Prostate gland (tissue), 2 donors: ENCODE measurements at places on chromosomes 16 and 17. TPM values are rescaled to one million over a fixed set of nuclear protein-coding genes. Genes with fewer than 3 reads are reported as not detected.

- H3K4me3 ChIP-seq, result peak overlapping the region; percentile 11
- no peaks in the 10 kb centered on the region for H3K4me1 ChIP-seq
- DNase-seq, result peak; percentile 77
Observed at GRCh38 chr16:546909-547770, 13.1 kb upstream of the PRR35 start.

DNA sequence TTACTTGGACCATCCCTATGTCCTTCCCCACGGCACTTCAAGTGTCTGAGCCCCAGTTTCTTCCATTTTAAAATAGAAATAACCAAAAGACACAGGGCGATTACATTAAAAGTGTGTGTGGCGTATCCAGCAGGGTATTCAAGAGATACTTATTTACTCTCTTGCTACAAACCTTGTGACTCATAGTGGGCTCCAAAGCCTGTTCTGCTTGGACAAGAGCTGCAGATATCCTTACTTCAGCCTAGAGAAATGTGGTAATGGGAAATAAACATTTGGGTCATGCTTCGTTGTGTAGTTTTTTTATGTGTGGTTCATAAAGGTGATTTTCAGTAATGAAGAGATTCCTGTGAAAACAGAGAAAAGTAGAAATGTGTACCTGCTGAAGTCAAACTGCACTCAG, 288.9 kb upstream of the CDH11 start:
- DNase-seq, result no peak
- no peaks in the 10 kb centered on the region for H3K4me1 ChIP-seq
- H3K27me3 ChIP-seq, result no peaks in the 10 kb centered on the region
- no peak overlapping the region for H3K4me3 ChIP-seq
- no peaks in the 10 kb centered on the region for H3K36me3 ChIP-seq
- no peak overlapping the region for H3K27ac ChIP-seq

DNA sequence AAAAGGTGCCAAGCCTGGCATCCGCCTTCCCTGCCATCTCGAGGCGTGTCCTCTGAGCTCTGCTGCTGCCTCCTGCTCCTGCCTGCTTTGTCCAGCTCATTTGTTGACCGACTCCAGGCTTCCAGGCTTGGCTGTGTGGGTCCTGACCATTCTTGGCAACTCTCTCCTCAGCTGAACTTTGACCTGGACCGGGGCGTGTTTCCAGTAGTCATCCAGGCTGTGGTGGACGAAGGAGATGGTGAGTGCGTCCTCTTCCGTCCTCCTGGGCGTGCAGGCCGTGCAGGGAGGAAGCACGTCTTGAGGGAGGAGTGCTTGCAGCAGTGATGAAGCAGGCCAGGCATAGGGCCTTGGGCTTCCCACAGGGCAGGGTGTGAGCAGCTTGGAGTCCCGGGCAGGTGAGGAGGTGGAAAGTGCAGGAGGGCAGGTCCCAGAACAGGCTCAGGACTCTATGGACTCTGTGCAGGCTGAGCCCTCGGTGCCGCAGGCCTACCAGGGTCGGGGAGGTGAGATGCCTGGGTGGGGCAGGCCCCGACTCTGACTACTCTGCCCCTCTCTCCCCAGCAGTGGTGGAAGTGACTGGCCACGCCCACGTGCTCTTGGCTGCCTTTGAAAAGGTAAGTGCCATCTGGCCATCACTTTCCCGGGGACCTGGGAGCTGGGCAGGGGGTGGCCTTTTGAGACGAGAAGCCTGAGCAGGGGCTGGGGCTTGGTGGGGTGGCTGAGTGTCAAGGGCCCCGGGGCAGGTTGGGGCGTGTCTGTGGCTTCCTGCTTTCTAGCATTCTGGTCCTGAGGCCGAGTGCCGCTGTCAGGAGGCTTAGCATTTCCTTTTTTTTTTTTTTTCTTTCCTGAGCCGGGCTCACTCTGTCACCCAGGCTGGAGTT, 28.6 kb upstream of the NUDT16L1 start:
- peaks cover 12% of the 10 kb centered on the region for H3K36me3 ChIP-seq
- H3K27me3 ChIP-seq, result no peaks in the 10 kb centered on the region
- H3K4me1 ChIP-seq, result peaks cover 3% of the 10 kb centered on the region
- no peak overlapping the region for H3K4me3 ChIP-seq
- no peak for DNase-seq

KRTAP2-2 gene
- total RNA-seq, result not detected

AOC3 gene
- total RNA-seq, result 20.7 TPM

GRCh38 chr17:29043539-29044145, 701 bp downstream of the PIPOX start:
- H3K4me3 ChIP-seq, result no peak overlapping the region
- no peaks in the 10 kb centered on the region for H3K27me3 ChIP-seq
- DNase-seq, result no peak
- H3K4me1 ChIP-seq, result no peaks in the 10 kb centered on the region
- no peak overlapping the region for H3K27ac ChIP-seq
- no peaks in the 10 kb centered on the region for H3K36me3 ChIP-seq

DNA sequence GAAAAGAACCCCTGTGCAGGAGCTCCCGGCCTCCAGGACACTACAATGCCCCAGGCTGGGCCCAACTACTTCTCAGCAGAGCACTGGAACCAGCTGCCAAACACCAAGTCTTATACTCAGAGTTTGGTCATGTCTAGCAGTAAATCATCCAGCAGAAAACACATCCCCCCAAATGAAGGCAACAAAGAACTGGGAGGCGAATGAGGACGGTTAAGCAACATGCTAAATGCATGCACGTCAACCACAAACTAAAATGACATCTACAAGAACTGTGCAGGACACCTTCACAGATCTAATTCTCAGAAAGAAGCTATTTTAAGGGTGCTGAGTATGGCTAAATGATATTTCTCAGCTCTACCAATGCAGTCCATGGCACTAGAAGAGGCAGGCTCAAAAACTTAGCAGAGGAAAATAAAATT, 7.6 kb upstream of the IRX5 start:
- H3K4me1 ChIP-seq, result no peaks in the 10 kb centered on the region
- H3K27me3 ChIP-seq, result no peaks in the 10 kb centered on the region
- H3K4me3 ChIP-seq, result no peak overlapping the region
- no peak overlapping the region for H3K27ac ChIP-seq
- no peaks in the 10 kb centered on the region for H3K36me3 ChIP-seq

GRCh38 chr17:69533481-69534234, 119.2 kb downstream of the MAP2K6 start:
- no peaks in the 10 kb centered on the region for H3K36me3 ChIP-seq
- no peak overlapping the region for H3K27ac ChIP-seq
- DNase-seq, result no peak
- no peak overlapping the region for H3K4me3 ChIP-seq
- no peaks in the 10 kb centered on the region for H3K4me1 ChIP-seq

DNA sequence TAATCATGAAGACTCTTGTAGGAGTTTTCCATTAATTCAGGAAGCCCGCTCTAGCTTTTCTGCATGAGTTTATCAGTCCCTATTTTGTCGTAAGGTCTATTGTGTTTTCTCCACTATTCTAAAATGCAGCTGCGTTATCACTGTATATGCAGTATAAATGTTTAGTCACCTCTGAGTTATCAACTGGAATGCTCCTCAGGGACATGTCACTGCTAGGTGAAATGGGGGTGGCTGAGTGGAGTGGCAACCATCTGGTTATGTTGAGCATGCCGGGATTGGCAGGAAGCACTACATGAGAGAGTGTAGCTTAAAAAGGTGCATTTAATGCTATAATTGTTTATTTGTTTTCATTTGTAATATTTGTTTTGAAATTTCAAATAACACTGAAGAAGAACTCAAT, 285.2 kb upstream of the ELAC2 start:
- no peak overlapping the region for H3K27ac ChIP-seq
- no peaks in the 10 kb centered on the region for H3K36me3 ChIP-seq
- DNase-seq, result no peak
- H3K27me3 ChIP-seq, result no peaks in the 10 kb centered on the region
- H3K4me1 ChIP-seq, result no peaks in the 10 kb centered on the region

SLC12A3 gene
- not detected for total RNA-seq

DNA sequence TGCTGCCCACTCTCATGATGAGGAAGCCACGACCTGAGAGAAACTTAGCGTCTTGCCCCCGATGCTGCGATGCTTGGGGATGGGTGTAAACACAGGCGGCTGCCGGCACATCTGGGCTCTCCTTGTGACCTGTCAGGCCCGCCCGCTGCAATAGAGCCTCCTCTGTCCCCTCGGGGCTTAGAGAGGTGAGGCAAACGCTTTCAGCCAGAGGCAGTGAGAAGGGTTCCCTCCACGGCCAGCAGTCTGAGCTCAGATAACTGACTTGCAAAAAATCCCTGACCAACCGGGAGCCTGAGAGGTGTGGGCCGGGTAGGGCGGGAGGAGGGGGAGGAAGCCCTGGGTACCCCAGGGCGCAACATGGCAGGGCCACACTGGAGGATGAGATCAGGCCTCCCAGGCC, 260.6 kb downstream of the C16orf95 start:
- H3K4me3 ChIP-seq, result no peak overlapping the region
- no peaks in the 10 kb centered on the region for H3K4me1 ChIP-seq
- no peak for DNase-seq
- peaks cover 11% of the 10 kb centered on the region for H3K27me3 ChIP-seq

DNA sequence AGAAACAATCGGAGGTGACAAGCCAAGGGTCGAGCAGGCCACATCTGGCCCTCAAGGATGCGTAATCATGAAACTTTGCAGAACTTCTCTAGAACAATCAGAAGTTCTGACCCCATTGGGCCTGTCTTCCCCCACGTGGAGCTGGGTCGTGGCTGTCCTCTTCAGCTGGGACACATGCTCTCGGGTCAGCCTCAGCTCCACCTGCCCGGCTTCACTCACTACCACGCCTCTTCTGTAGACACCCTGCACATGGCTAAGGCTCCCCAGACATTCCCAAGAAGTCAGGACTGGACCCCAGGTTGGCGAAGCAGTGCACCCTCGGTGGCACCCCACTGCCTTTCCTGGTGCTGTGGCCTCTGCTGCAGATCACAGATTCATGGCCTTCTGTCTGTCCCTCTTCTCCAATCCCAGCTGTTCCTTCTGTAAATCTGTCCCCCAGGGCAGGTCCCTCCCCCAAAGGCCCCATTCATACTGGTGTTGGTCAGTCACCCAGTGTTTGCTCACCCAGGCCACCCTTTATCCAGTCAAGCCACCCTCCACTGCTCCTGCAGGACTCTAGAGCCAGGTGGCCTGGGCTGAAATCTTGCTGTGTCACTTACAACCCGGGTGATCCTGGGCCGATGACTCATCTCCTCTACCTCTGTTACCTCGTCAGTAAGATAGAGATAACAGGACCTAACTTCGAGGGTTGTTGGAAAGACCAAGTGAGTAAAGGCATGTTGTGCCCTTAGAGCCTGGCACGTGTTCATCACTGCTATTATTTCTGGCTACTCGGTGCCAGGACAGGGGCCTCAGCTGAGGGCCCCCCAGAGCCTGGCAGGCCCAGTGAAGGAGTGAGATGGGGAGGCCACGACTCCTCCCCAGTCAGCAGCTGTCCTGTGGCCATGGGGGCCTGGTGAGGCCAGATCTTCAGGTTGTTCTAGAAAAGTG, 1.4 kb upstream of the SLC5A11 start:
- H3K27ac ChIP-seq, result no peak overlapping the region
- no peaks in the 10 kb centered on the region for H3K4me1 ChIP-seq
- H3K27me3 ChIP-seq, result no peaks in the 10 kb centered on the region
- DNase-seq, result no peak
- H3K36me3 ChIP-seq, result no peaks in the 10 kb centered on the region

DNA sequence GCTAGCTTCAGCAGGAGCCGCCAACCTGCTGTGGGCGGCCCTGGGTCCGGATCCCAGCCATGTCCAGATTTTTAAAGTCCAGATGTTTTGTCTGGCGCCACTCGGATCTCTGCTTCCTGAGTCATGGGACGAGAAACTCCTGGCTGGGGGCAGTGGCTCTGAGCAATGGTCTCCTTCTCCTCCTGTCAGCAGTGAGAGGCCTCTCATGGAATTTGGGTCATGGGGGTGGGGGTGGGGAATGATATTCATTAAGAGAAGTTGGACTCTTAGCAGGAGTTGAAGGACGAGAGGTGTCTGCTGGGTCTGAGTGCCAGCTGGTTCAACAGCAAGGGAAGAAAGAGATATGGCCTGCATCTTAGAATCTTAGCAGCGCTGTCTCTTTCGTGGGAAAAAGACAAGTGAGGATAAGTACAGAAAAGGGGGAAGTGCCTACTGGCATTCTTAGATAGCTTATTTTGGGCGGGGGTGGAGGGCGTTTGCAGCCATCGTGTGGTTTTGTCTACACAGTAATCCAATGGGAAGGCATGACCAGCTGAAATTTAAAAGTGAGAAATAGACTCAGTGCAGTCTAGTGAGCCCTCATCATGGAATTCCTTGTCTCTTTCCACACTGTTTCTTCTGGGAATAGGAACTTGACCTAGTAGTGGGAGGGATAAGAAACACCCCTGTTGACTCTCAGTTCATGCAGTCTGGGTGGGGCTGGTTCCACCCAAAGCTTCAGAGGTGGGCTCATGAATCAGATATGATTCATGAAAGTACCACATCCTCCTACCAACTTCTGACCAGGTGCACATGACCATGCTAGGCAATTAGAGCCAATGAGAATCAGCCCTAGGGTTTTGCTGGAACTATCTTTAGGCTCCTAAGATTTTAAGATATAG, 80.5 kb downstream of the MYH13 start:
- H3K4me3 ChIP-seq, result no peak overlapping the region
- no peak overlapping the region for H3K27ac ChIP-seq
- H3K4me1 ChIP-seq, result no peaks in the 10 kb centered on the region

GRCh38 chr16:50547340-50548124, 664 bp upstream of the NKD1 start:
- H3K4me3 ChIP-seq, result peak overlapping the region; percentile 77
- no peaks in the 10 kb centered on the region for H3K27me3 ChIP-seq
- H3K27ac ChIP-seq, result peak overlapping the region; percentile 33
- no peaks in the 10 kb centered on the region for H3K4me1 ChIP-seq

DNA sequence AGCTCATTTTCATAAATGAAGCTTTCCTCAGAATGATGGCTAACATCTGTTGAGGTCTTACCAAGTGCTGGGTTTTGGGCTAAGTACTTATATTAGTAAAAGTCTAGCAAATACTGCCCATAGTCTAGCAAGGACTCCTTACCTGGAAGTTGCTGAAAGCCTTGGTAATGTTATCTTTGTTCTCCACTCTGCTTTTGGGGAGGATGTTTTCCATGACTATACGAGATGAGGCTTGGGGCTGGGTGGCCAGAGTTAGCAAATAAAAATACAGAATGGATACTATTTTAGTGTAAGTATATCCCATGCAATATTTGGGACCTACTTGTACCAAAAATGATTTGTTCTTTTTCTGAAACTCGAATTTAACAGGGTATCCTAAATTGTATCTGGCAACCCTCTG, 7.7 kb downstream of the CCL18 start:
- no peaks in the 10 kb centered on the region for H3K4me1 ChIP-seq
- no peaks in the 10 kb centered on the region for H3K36me3 ChIP-seq
- H3K4me3 ChIP-seq, result no peak overlapping the region
- no peak for DNase-seq
- H3K27me3 ChIP-seq, result no peaks in the 10 kb centered on the region

DNA sequence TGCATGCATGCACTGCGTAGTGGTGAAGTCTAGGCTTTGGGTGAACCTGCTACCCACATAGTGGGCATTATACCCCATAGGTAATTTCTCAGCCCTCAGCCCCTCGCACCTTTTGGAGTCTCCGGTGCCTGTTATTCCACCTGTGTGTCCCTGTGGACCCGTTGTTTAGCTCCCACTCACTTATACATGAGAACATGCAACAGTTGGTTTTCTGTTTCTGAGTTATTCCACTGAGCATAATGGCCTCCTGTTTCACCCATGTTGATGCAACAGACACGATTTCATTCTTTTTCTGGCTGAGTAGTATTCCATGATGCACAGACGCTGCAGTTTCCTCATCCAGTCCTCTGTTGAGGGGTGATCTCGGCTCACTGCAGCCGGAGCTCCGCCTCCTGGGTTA, 141.5 kb upstream of the CHMP6 start:
- no peak for DNase-seq
- H3K36me3 ChIP-seq, result no peaks in the 10 kb centered on the region
- H3K27me3 ChIP-seq, result no peaks in the 10 kb centered on the region
- H3K4me1 ChIP-seq, result no peaks in the 10 kb centered on the region
- no peak overlapping the region for H3K27ac ChIP-seq
- no peak overlapping the region for H3K4me3 ChIP-seq

FBXW10 gene
- 1.8 TPM for total RNA-seq

GRCh38 chr16:4032768-4033167, 83.5 kb downstream of the ADCY9 start:
- no peak overlapping the region for H3K27ac ChIP-seq
- peaks cover 2% of the 10 kb centered on the region for H3K27me3 ChIP-seq
- peak; percentile 71 for DNase-seq
